ENCODE measurements at places on chromosomes 1 and 21. TPM values are rescaled to one million over a fixed set of nuclear protein-coding genes. Genes with fewer than 3 reads are reported as not detected.

LMOD1 gene
- total RNA-seq: 64.5 TPM

RNU1-3 gene
- 2,517 TPM for total RNA-seq

AGPAT3 gene
- total RNA-seq: 101 TPM

SYNC gene
- 6.6 TPM for total RNA-seq

SPAG17 gene
- not detected for total RNA-seq

Measured in colonic mucosa (tissue), 4 donors.